Mucosa of descending colon (tissue), 3 donors: ENCODE measurements at places on chromosomes 11 and 22. TPM values are rescaled to one million over a fixed set of nuclear protein-coding genes. Genes with fewer than 3 reads are reported as not detected.

DNA sequence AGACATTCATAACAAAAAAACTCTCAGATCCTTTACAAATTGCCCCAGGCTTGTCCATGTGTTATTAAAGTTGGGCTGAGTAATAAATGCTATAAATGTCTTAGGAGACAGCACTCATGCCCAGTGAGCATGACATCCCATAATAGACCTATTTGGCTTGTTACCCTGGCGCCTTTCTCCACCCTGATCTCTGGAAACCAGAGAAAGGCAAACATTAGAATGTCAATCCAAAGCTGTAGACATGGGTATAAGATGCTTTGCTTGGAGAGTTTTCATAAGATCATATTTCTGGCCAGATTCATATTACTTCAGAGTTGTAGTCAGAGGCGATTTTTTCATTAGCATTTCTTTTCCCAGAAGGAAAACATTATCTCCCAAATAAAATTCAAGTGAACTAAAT, 161.3 kb upstream of the UBASH3B start:
- no peak for DNase-seq

- no peak for DNase-seq
Observed at GRCh38 chr22:40202225-40202944, 24.7 kb downstream of the TNRC6B start.

DNA sequence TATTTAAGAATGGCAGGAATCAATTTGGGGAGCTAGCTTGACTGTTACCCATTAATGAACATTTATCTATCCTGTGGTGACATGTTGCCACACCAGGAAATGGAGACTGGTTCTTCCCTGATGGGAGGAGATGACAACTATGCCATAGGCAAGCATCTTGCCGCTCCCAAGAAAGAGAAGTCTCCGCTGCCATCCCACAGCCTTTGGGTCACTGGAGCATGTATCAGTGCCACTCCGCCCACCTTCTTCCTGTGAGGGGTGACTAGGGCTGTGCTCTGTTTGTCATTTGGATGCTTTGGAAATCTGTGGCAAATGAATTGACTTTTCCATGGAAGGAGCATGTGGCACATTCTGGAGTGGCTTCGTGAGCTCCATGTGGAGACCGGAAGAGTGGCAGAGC, 6.5 kb downstream of the STIP1 start:
- no peak for DNase-seq

DNA sequence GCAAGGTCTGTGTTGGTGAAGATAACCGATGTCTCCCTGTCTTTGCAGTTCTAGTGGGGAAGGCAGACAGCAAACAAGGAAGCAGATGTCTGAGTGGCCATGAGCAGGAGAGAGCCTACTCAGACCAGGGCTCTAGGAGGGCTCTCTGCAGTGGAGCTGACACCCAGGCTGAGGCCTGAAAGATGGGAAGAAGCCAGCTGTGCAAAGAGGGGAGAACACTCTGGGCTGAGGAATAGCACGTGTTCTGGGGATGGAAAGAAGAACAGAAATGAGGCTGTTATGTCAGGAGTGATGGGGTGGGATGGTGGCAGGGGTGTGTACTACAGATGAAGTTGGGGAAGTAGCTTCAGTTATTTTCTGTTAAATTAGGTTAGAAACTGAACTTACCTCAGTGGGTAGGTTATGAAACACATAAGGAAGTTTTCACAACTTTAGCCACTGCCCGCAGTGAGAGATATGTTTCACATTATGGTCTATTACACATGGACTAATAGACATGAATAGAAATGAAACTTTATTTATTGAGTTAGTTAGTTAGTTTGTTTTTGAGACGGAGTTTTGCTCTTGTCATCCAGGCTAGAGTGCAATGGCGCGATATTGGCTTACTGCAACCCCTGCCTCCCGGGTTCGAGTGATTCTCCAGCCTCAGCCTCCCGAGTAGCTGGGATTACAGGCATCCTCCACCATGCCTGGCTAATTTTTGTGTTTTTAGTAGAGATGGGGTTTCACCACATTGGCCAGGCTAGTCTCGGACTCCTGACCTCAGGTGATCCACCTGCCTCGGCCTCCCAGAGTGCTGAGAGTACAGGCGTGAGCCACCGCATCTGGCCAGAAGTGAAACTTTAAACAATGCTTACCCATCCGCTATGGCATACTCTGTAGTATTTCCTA, 7.8 kb downstream of the DCPS start:
- no peak for DNase-seq

- DNase-seq: no peak
Observed at GRCh38 chr11:88363004-88363403, 25.5 kb upstream of the CTSC start.

DNA sequence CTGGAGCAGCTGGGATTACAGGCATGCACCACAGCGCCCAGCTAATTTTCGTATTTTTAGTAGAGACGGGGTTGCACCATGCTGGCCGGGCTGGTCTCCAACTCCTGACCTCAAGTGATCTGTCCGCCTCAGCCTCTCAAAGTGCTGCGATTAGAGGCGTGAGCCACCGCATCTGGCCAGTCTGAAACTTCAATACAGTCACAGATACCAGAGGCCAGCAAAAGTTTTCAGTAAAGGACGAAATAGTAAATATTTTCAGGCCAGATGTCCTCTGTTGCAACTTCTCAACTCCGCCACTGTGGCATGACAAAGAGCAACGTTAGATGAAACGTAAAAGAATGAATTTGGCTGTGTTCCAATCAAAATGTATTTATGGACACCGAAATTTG, 403.6 kb downstream of the MN1 start:
- peak; percentile 62 for DNase-seq

GRCh38 chr11:121489823-121490222, 37.1 kb upstream of the SORL1-AS1 start:
- DNase-seq: no peak

DNA sequence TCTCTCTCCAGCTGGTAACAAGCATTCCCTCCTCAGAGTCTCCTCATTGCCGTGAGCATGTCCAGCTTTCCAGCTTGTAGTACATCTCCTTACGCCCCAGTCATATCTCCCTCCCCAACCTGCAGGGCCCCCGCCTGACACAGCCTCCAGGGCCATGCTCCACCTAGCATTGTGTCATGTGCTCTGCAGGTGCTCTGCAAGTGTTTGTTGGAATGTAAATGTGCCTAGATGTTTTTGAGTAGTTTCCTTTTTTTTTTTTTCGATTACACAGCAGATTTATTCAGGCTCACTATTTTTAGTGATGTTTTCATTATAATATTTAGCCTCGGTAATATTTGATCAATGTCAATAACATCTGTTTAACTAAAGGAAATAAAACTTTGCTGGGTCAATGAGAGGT, 82.5 kb downstream of the NCAM1 start:
- no peak for DNase-seq

GRCh38 chr11:16799890-16800289, 61.4 kb downstream of the C11orf58 start:
- DNase-seq: no peak

DNA sequence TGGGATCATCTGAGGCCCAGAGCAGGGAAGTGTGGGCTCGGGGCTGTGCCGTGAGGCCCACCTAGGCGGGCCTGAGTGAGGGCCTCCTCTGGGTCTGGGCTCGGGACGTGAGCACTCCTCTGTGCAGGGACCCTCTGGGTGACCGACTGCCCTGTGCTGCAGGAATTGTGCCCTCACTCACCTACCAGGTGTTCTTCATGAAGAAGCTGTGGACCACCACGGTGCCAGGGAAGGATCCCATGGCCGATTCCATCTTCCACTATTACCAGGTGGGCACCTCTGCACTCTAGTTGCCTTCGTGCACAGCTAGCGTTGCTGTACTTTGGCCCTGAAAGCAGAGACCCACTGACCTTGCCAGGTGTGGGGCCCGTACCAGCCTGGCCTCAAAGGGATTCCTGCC, 80.5 kb downstream of the MYO7A start:
- no peak for DNase-seq

DNA sequence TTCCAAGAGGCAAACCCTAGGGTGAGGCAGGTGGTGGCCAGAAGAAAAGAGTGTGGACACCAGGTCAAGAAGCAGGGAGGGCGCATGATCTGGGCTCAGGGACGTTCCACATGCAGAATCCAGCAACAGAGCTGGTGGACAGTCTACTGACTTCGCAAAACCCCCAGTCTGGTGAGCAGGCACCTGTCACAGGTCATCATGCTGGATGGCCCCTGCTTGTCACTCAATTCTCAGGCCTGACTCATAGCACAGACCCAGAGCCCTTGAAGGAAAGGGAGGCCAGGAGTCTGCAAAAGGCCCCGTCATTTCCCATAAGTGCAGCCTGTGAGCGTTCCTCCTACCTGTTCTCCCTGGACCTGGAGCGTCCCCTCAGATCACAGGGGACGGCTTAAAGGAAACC, 18.2 kb downstream of the APOL4 start:
- DNase-seq: no peak

DNA sequence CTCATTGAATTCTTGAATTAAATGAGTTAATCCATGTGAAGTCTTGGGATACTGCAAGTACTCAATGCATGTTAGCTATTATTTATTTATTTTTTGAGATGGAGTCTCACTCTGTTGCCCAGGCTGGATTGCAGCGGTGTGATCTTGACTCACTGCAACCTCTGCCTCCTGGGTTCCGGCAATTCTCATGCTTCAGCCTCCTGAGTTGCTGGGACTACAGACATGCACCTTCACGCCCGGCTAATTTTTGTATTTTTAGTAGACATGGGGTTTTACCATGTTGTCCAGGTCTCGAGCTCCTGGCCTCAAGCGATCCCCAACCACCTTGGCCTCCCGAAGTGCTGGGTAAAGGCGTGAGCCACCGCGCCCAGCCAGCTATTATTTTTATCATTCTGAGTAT, 9.4 kb downstream of the MMP7 start:
- no peak for DNase-seq

- no peak for DNase-seq
Observed at GRCh38 chr11:120629407-120630080, 118.0 kb downstream of the GRIK4 start.

DNA sequence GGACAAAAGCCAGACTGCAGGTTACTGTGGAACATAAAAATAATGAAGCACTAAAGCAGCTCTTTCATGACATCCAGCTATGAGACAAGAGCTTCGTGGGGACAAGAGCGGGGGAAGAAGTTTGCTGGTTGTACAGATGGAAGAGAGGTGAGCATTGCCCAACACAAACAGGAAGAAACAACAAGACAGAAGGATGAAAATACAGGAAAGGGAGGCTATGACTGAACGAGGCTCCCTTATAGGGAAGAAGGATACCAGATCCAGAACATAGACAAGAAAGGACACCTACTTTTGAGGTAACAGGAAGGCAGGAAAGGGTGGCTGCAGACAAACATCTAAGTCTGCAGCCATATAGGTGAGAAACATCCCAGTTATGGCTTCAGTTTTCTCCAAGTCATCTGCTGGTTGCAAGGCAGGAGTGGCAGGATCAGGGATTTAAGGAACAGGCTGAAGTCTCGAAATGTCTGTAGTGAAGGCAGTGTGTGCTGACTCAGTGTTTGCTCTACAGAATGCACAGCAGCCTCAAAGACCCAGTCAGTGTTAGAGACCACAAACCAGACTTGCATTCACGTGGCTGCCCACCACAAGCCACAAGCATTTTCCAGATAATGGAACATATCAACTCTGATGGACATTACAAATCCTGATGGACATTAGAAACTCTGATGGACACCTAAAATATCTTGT, 1.9 kb downstream of the CLTCL1 start:
- peak; percentile 11 for DNase-seq

- no peak for DNase-seq
Observed at GRCh38 chr11:130068546-130068985, 1.1 kb upstream of the APLP2 start.

GRCh38 chr11:68842427-68843051, 823 bp upstream of the CPT1A start:
- peak; percentile 23 for DNase-seq

- no peak for DNase-seq
Observed at GRCh38 chr22:21708960-21709359, 26.6 kb downstream of the YPEL1 start.

DNA sequence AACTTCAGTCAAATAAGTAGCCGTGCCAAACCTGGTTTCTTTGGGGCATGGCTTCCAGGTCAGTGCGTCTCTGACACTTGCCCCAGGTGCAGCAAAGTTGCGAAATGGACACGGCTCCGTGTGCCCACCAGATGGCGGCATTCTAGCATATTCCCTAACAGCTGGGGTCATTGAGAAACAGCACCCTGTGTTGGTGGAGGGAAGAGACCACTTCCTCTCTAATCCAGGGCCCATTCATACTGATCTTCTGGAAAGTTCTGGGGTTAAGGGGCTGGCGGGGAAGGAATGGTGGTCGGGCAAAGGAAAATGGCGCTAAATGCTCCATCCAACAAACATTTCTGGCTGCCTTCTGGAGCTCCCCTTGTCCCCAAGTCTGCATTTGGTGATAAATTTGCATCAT, 141.2 kb upstream of the TIMP3 start:
- DNase-seq: peak; percentile 81

- DNase-seq: no peak
Observed at GRCh38 chr11:116030697-116031331, 526.6 kb upstream of the CADM1 start.

DNA sequence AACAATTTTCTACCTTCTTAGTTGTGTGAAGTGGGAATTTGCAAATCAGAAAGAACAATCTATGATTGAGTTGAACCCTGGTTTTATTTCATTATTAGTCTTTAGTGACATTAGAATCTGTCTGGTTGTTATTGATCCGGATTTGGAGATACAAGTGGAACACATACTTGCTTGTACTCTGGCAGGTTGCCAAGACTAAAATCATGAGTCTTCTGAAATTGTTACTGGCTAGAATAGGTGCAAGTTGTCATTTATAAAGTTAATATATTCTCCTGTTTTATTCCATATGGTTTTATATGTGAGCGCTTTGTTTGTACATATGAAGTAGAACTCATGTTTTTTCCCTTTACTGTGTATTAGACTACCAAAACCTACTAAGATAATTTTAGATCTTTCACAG, 23.0 kb downstream of the CCDC15 start:
- no peak for DNase-seq

GRCh38 chr11:113618360-113618759, 87.7 kb downstream of the TMPRSS5 start:
- no peak for DNase-seq

GRCh38 chr11:75879737-75880136, 64.7 kb downstream of the UVRAG start:
- no peak for DNase-seq

- no peak for DNase-seq
Observed at GRCh38 chr11:27976262-27976661, 131.7 kb downstream of the KIF18A start.

The PARVG gene
- total RNA-seq: 9.7 TPM

The LRRC10B gene
- total RNA-seq: 0.89 TPM

The POGLUT3 gene
- total RNA-seq: 25.4 TPM

The FXYD2 gene
- total RNA-seq: 1.2 TPM

The GAL gene
- 1.5 TPM for total RNA-seq

The OSBPL5 gene
- 52.4 TPM for total RNA-seq

The TMEM132A gene
- 8.5 TPM for total RNA-seq

The P2RY6 gene
- total RNA-seq: 1.9 TPM

The CALCB gene
- not detected for total RNA-seq

The SYVN1 gene
- total RNA-seq: 62.2 TPM

The KCTD14 gene
- 13.2 TPM for total RNA-seq

The SLC22A6 gene
- total RNA-seq: not detected

The HTR3A gene
- total RNA-seq: 0.17 TPM

The OR51E2 gene
- 11.0 TPM for total RNA-seq
